ENCODE measurements at places on chromosomes 2 and 18.

GRCh38 chr2:204687776-204688175 lies 142.5 kb downstream of the PARD3B start:
- DNase-seq: no peak

DNA sequence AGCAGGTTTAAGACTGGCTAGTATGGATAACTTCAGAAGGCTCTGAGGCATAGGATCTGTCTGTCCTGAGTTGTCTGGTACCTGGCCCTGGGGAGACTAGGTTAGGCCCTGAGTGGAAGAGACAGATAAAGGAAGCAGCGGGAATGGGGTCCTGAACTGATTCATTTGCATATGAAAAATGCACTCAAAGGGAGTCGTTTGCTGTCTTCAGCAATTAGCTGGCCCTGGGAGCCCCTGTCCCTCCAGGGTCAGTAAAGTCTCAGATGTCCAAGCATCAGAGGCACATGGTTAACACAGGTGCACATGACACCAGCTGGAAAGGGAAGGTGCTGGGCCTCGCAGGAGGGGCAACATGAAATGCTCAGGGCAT lies 172.4 kb downstream of the ACOXL start:
- DNase-seq: no peak

DNA sequence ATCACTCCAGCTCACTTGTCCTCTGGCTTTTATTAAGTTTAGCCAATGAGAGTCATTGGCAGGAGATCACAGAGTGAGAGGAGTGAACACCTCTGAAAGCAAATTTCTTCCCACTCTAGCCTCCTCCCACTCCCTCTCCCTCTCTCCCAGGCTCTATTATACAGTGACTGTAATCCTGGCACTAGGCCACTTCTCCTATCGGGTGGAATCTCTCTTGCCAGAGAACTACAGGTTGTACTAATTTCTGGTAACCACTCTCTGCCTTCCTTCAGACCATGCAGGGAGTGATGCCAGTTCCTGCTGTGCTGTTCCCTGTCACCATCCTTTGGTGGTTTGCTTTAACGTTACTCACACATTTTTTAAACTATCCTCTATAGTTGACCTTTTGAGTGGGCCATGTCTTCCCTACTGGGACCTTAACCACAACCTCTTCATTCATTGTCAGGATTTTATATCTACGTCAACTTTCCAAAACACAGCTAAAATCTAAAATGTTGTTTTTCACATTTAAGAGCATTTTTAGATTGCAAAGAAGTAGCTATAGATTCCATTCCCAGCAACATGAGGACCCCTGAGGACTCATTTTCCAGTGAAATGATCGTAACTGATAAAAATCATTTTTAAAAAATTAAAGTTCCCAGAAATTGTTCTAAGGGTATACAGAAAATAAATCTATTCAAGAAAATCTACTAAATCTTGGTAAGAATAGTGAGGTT lies 217.1 kb downstream of the MREG start:
- no peak for DNase-seq

DNA sequence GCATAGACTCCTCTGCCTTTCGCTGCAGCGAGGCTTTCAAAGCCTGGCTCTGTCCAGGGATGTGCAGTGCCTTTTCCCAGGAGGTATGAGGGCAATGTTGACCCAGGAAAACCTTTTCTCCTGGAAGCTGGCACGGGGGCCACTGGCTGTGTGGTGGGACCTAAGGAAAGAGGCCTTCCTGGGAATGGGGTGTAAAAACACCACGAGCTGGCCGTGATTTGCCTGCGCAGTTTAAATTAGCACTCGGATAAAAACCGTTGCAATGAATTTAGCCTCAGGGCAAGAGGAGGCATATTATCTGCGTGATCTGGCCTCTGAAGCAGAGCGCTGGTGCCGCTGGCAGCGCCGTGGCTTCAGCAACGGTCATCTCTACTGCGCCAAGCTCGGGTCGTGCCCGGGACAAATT lies 3.0 kb downstream of the OSR1 start:
- DNase-seq: no peak

DNA sequence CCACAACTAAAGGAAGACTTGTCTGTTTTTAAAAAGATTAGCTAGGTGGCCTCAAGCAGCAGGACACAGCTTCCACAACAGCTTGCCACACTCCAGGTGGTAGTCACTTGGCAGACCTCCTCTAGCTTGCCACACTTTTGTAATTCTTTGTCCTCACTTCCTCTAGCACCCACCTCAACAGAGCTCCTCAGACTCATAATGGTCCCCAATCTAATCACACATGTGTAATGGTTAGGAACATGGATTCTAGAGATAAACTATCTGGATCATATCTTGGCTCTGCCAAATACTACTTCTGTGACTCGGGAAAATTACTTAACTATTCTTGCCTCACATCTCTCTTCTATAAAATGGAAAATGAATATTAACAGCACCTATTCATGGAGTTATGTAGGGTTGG lies 3.5 kb downstream of the SNRNP200 start:
- no peak for DNase-seq

GRCh38 chr2:160453111-160453820 lies 40.3 kb downstream of the RBMS1 start:
- no peak for DNase-seq

DNA sequence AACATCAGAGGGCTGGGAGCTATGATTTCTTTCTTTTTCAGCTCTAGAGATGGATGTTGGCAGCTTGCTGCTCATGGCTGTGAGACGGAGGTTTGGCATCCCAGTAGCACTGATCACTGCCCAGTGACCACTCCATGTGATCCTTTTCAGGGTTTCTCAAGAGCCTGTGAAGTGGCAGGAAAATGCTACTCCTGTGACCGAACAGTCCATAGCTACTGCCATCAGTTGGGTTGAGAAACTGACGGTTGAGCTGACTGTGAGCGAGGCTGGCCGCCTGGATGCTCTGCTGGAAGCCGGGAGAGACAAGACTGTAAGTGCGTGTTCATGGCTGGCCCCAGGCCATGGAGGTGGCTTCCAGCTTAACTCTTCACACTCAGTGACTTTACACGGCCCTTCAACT lies 34.2 kb downstream of the VWA3B start:
- no peak for DNase-seq

DNA sequence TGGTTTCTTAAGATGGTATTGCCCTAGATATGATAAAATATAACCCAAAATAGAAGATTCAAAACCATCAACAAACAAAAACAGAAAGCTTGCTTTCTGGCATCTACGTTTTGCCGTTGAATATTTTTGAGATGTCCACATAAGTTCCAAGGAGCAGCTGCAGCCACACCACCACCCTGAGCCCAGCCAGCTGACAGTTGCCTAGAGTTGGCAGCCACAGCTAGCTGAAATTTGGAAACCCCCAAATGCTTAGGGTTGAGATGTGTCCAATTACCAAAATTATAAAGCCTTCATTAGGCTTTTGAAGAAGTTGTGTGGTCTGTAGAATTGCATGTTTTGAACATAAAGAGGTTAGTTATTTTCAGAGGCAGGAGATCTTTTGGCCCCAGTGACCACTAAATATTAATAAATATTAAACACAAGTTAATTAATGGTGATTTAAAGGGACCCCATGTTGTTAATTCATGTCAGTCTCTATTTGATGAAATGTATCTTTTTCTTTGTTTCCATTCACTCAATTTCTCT lies 118.1 kb upstream of the DTNA start:
- no peak for DNase-seq

DNA sequence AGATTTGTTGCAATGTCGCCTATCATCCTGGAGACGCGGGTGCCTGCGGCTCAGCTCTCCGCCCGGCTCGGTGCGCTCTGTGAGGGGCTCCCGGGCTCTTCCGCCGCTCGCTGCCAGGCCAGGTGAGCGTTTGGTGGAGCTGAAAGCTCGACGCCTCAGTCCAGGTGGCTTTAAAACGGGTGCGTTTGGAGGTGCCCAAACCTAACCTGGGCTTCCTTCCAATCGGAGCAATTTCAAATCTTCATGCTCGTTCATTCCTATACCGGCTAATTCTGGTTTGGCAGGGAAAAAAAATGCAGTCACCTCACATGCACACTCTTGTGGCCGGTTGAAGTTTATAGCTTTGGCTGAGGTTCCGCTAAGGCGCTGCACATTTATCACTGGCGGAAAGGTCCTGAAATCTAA lies at the start of gene SLC16A14:
TSS of gene SLC16A14 (minus strand) at position 274 of the 405 bp plus-strand sequence. CDS start 9,572 bp downstream, outside the sequence.
- peak; percentile 18 for DNase-seq

DNA sequence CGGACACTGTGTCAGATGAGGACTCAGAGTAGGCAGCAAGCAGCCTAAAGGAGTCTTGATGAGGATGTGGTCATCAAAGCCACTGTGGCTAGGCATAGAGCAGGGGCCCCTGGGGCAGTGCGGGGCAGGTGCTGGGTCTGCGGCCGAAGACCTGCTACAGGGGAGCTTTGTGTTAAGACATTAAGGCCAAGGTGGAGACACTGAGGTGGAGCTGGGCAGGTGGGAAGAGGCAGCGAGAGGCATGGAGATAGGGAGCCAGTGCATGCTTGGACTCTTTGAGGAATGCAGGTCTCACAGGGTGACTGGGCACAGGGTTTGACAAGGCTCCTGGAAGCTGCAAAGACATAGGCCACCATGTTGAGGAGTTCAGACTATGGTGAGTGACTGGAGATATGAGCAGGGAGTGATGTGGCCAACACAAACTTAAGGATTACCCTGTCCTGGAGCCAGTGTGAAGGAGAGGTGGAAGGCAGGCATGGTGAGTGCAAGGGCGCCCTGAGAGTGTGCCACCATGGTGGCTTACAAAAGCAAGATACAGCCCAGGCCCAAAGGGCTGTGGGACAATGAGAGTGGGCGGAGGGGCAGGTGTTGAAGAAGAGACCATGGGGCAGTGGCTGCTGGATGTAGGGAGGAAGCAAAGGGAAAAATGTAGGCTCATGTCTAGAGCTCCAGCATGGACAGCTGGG lies 450.9 kb upstream of the HS6ST1 start:
- DNase-seq: no peak

GRCh38 chr2:168929031-168929430 lies 27.9 kb downstream of the G6PC2 start:
- DNase-seq: no peak

DNA sequence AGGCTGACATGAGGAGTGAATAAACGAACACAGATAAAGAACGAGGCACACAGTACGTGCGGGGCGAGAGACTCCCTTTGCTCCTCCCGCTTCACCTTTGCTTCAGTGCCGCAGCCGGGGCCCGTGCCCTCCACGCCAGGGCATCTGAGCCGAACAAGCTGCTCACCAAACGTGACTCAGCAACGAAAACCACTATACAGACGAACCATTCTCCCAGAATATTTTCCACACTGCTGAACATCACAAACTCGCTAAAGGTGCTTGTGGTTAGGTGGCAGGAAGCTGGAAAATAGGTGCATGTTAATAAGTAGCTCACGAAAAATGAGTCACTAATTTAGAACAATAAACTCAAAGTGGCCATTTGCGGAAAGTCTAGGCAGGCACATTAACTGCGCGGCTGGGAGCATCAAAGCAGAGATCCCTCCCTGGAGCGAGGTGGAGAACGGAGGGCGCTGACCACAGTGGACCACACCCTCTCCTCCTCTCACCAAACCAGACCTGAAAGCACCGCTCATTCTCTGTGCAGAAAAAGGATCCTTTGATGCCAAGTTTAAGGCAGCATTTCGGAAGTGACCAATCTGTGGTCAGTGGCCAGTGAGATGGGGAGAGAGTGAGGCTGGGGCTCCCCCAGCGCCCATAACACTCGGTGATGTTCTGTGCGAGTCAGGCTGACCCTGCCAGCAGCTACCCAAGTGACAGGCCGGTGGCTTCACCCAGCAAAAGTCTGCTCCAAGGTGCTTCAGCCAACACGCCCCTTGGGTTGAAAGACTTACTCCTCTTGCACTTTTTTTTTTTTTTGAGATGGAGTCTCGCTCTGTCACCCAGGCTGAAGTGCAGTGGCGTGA lies 153.2 kb downstream of the HDAC4 start:
- no peak for DNase-seq

DNA sequence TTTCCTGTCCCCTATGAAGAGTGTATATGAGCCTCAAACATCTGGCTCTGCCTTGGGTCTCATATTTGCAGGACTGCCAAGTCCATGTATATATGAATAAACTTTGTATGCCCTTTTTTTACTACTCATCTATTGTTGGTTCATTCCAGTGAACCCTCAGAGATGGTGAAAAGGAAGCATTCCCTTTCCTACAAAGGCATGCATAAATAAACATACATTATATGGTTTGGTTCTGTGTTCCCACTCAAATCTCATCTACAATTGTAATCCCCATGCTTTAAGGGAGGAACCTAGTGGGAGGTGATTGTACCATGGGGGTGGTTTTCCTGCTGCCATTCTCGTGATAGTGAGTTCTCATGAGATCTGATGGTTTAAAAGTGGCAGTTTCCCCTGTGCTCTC lies 534.2 kb downstream of the SPAG16 start:
- DNase-seq: no peak

- DNase-seq: no peak
Observed at GRCh38 chr2:191699341-191699945, 21.5 kb downstream of the NABP1 start.

GRCh38 chr2:71385012-71385411 lies 53.4 kb downstream of the ZNF638 start:
- no peak for DNase-seq

- DNase-seq: no peak
Observed at GRCh38 chr2:74708883-74709282, 54.8 kb downstream of the SEMA4F start.

- no peak for DNase-seq
Observed at GRCh38 chr2:216222650-216223352, 113.7 kb downstream of the XRCC5 start.

DNA sequence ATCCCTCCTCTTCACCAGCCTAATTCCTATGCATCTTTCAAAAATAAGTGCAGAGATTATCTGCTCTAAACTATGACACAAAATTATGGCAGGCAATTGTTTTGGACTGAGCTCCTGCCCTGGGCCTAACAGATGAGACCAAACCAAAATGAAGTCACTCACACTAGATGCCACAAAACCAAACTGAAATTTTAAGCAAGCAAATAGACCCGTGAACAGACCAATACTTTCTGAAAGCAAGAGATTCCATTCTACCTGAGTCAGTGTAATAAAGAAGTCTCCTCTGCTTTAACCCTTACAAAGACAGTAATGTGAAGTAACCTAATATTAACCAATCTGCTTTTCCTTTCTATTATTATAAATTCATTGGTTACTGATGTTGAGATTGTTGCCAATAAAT lies 84.3 kb downstream of the RIT2 start:
- no peak for DNase-seq

- DNase-seq: no peak
Observed at GRCh38 chr2:236968101-236968879, 117.4 kb upstream of the COPS8 start.

GRCh38 chr2:138652378-138652777 lies 127.8 kb downstream of the NXPH2 start:
- no peak for DNase-seq

DNA sequence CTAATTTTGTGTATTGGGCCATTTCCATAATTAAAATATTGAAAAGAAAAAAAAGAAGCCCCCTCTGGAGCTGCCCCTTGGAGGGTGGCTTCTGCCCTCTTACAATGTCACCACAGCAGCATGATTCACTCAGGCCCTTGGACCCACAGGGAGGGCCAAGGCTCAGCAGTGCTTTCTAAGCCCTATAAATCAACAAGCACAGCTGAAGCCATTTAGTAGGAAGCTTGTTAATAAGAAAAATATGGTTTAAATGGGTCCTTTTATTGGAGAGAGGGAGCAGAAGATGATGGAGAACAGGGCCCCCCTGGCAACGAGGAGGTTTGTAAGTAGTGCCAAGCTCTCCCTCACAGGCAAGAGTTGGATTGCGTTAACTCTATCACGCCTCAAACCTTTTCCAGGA lies 107.6 kb upstream of the FZD7 start:
- no peak for DNase-seq

Data from germinal center (tissue), 1 donor.